ENCODE measurements at places on chromosomes 16 and 17. TPM values are rescaled to one million over a fixed set of nuclear protein-coding genes. Genes with fewer than 3 reads are reported as not detected.

Gene HSD17B2
- 1.9 TPM for total RNA-seq

Gene KRT36
- not detected for total RNA-seq

Gene PRRT2
- total RNA-seq, result 0.65 TPM

Gene SHCBP1
- total RNA-seq, result 27.0 TPM

Gene CDC42EP4
- total RNA-seq, result 10.7 TPM

Gene CA7
- not detected for total RNA-seq

Gene CDK5R1
- 1.4 TPM for total RNA-seq

Gene BICDL2
- not detected for total RNA-seq

Gene PRSS33
- not detected for total RNA-seq

Gene TRPV3
- not detected for total RNA-seq

Gene SBK1
- 0.32 TPM for total RNA-seq

Gene CENPT
- 29.6 TPM for total RNA-seq

Gene MYH8
- total RNA-seq, result not detected

Gene FZD2
- total RNA-seq, result 1.4 TPM

Gene DNAAF8
- 0.32 TPM for total RNA-seq

Gene GPR139
- not detected for total RNA-seq

Gene PITPNC1
- 10.4 TPM for total RNA-seq
